ENCODE measurements at places on chromosomes 4 and X.

GRCh38 chr4:153501578-153501977, 35.4 kb downstream of the TMEM131L start:
- no peak for DNase-seq

GRCh38 chr4:167117273-167117672, 117.0 kb downstream of the SPOCK3 start:
- no peak for DNase-seq

- no peak for DNase-seq
These were observed 12.7 kb downstream of the MAD2L1 start for GRCh38 chr4:120053911-120054310.

GRCh38 chrX:77899081-77899828, at the start of gene COX7B:
Gene COX7B (plus strand): TSS chrX:77899468. CDS start chrX:77899554, 86 bp downstream.
- peak; percentile 66 for DNase-seq

DNA sequence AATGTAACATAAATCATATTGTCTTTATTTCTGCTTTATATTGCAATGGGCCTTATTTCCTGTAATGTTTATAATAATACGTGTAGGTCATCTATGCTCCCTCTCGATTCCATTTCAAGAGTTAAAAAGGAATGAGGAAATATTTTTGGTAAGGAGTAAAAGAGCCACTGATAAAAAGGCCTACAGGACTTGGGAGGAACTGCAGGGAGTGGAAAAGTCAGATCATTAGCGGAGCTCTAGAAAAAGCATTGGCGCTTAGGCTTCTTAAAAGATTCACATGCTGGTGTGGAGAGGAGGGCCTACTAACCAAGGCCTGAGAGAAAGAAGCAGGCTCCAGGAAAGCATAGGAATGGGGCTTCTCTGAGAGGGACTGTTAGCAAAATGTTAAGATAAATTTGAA, 82.9 kb upstream of the PNPLA4 start:
- no peak for DNase-seq

- DNase-seq: no peak
These were observed 1212.5 kb upstream of the PRKX start for GRCh38 chrX:4925911-4926310.

DNA sequence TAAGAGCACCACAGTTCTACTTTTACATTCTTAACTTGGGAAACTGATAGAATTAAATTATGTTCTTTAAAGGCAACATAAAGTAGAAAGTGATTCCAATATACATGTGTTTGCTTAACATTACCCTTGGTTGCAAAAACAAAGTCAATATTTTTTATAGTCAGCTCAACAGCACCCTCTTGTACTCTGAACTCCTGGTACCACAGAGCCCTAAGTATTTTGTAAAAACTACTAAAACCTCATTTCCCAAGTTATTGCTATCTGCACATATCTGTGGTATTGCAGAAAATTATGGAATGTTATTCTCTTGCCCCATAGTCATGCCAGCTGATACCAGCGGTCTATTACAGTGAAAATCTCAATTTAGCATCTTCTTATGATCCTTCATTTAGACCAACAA, 2.9 kb downstream of the KIF4A start:
- DNase-seq: no peak

- DNase-seq: no peak
These were observed 120.4 kb upstream of the SLC34A2 start for GRCh38 chr4:25535278-25535677.

DNA sequence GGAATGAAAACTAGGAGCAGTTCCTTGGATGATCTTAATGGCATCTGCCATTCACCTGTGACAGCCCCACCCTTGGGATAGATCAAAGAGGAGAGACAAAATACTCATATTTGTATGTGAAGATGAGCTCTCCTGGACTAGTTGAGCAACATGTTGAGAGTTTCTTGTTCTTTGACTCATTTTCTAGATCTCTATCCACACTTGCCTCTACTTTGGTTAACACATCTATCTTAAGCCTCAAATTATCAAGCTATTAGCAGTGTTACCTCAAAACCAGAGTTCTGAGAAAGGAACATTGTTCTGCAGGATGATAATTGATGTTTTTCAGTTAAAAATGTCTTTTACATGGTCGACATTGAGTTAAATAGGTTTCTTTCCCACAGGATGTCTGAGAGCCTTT, 94.2 kb upstream of the TEX13D start:
- DNase-seq: no peak

DNA sequence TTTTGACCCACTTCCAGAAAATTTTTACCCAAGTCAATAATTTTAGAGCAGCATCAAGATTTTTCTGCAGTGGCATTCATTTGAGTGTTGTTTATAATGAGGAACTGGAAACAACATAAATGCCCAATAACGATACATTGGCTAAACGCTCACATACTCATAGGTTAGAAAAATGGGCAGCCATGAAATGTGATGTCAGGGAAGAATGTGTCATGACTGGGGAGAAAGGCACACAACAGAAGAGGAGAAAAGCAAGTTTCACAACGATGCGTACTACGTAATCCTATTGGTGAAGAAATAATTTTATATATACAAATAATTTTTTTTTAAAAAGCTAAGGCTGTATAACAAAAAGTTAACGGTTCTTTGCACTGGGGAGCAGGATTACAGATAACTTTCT, 33.6 kb upstream of the MAP3K15 start:
- no peak for DNase-seq

GRCh38 chr4:184785813-184786212, 40.0 kb downstream of the ACSL1 start:
- DNase-seq: no peak

DNA sequence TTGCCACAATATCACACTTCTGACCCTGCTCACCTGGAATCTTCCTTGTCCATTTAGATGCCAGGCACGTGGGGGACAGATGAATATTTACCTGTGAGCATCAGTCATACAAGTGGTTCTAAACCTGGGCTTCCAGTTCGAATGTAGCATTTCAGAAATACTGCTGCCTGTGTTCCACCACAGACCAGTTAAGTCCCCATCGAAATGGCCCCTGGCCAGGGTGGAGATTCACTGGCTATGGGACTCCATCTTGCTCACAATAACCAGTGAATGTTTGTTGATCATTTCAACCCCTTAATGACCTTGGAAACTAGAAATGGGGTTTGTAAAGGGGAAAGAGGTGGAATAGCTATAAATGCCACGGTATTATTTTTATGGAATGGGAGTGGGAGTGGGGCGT, 73.8 kb downstream of the CLDN34 start:
- DNase-seq: no peak

- DNase-seq: no peak
These were observed 33.5 kb downstream of the ARSJ start for GRCh38 chr4:113945906-113946305.

GRCh38 chrX:44189116-44189515, 154.4 kb downstream of the EFHC2 start:
- no peak for DNase-seq

GRCh38 chr4:38684951-38685844, 21.2 kb downstream of the KLF3 start:
- no peak for DNase-seq

DNA sequence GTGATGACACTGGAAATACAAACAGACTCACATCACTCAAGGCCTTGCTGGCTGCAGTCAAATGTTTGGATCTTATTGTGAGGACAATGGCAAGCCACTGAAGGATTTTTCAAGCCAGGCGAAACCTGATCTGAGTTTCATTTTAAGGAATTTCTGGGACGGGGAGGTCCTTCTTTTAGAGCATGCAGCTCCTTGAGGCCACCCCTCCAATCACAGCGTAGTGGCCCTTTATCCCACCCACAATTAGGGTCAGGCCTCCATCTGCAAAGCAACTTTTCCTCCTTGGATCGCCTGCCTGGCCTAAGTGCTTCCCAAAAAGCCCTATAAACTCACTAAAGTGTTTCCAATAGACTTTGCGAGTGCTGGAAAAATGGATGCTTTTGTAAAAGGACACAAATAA, 115.5 kb downstream of the EFHC2 start:
- no peak for DNase-seq

GRCh38 chr4:167119392-167119791, 114.9 kb downstream of the SPOCK3 start:
- DNase-seq: no peak

GRCh38 chrX:124242131-124242530, 90.3 kb upstream of the TEX13D start:
- DNase-seq: no peak

DNA sequence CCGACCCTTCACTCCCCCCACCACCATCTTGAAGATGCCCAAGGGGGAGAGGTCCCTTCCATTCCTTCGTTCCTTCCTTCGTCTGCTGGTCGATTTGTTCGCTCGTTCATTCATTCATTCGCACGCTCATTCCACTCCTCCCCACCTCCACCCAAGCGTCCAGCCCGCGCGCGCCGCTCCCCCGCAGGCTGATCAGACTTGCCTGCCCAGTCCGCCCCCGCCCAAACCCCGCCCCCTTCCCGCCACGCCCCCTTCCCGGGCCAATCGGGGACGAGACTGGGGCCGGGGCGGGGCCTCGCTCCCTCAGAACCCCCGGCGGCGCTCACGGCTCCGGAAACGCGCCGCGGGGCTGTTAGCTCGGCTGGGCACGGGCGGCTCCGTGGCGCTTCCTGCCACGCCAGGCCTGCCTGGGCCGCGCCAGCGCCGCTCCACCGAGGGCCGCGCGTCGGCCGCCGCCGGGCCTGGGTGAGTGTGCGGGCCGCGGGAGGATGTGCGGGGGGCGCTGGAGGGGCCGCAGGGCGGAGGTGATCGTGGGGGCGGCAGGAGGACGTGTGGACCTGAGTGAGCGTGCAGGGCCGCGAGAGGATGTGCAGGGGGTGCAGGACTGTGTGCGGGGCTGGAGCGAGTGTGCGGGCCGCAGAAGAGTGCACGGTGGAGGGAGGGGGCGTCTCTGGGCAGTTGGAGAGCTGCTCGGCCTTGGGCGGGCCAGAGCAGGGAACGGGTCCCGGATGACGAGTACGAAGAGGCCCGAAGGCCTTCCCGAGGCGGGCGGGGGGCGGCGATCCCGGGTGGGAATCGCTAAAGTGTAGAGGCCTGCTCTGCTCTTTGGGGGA, at the start of gene ZNF275:
Gene ZNF275 (plus strand): TSS at position 333 of the 833 bp plus-strand sequence. CDS start 2,527 bp downstream, outside the sequence.
- peak; percentile 87 for DNase-seq

DNA sequence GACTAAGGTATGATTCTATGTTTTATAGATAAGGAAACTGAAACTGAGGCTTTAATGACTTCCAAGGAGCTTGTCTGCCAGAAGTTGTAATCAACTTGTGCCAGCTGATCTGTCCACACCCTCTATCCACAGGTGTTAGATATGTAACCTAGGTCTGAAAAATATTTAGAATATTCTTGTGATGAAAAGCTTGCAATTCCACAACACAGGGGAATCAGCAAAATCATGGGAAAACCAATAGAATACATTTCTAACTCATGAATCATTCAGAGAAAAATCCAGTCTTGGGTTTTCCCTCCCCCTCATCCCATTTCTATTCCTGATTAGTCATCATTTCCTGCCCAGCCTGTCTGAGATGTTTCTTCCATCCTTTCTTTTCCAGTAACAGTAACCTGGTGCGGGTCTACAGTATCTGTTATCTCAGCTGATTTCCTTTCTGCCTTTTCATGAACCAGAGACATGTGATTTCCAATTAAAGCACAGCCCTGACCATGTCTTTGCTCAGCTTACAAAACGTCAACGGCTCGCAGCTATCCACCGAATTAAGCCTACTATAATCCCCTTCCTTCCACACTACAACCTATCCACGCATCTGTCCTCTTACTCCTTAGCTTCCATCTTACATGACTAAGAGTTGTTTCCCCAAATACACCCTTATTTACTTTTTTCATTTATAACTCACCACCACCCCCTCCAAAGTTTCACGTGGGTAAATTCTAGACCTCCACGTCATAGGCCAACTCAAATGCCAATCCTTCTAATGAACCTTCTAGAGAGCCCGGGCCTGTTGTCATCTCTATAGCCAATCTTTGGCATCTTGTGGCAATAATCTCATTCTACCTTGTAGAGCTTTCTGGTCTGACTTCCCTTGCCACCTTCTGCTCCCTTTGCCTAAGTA, 961 bp upstream of the NOCT start:
- DNase-seq: no peak

- no peak for DNase-seq
These were observed 4.7 kb downstream of the BLTP1 start for GRCh38 chr4:122156819-122157218.

- DNase-seq: no peak
These were observed 23.2 kb downstream of the APOO start for GRCh38 chrX:23884427-23885024.

GRCh38 chrX:136692271-136692670, 44.3 kb downstream of the CD40LG start:
- DNase-seq: no peak

- DNase-seq: no peak
These were observed 12.9 kb downstream of the PGM2 start for GRCh38 chr4:37839426-37839825.

- DNase-seq: no peak
These were observed 15.3 kb upstream of the HPGD start for GRCh38 chr4:174537634-174538033.

DNA sequence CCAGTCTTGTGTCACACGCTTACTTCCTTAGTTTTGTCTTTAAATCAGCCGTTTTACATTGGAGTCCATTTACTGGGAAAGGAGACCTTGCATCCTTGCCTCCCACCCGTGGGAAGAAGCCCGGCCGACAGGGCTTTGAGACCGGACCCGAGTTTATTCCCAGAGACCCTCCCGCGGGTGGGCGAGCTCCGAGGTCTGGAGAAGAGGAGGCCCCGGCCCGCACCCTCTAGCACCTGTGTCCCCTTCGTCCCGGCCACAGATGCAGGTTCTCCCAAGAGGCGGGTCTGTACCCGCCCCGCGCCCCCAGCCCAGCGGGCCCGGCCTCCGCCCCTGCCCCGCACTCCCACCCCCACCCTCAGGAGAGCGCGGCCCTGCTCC, 3.8 kb upstream of the SLC26A1 start:
- DNase-seq: no peak

DNA sequence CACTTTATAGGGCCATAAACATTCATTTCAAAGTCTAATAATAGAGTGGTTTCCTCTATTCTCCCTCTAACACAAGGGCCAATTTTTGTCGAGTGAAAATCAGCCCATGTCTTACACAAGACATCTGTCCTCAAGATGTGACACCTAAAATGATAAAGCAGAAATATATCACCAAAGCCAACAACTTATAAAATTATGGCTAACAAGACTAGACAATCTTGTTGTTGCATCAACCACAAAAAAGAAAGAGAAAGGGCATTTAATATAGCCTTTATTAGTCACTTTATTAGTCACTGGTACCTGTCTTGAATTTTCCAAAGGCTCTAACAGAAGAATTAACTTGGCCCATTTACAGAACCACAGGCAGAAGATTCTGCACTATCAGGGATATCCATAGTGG, 161.6 kb downstream of the SMIM20 start:
- DNase-seq: no peak

DNA sequence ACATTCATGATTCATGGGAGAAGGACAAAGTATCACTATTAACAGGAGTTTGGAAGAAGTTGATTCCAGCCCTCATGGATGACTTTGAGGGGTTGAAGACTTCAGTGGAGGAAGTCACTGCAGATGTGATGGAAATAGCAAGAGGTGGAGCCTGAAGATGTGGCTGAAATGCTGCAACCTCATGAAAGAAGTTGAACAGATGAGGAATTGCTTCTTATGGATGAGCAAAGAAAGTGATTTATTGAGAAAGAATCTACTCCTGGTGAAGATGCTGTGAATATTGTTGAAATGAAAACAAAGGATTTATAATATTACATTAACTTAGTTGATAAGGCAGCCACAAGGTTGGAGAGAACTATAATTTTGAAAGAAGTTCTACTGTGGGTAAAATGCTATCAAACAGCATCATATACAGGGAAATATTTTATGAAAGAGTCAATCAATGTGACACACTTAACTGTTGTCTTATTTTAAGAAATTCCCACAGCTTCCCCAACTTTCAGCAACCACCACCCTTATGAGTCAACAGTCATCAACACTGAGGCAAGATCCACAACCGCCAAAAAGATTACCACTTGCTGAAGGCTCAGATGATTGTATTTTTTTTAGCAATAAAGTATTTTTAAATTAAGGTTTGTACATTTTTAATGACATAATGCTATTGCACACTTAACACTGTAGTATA, 302.6 kb downstream of the CBLL2 start:
- no peak for DNase-seq
